A549 treated with ZK216348 at 1 μM for 4 hours (cell line): ENCODE measurements at places on chromosomes 13 and 19. TPM values are rescaled to one million over a fixed set of nuclear protein-coding genes. Genes with fewer than 3 reads are reported as not detected.

UBL3 gene
- 5.3 to 9.4 TPM (median 7.5 TPM) in 5 replicates for total RNA-seq

FCER2 gene
- not detected in 5 replicates for total RNA-seq

KLK13 gene
- total RNA-seq = 0.31 to 0.38 TPM in 2 of 5 replicates, not detected in the others

CDC42EP5 gene
- total RNA-seq = 0.18 to 0.31 TPM in 2 of 5 replicates, not detected in the others

ANGPTL8 gene
- not detected in 5 replicates for total RNA-seq

MBD3L3 gene
- total RNA-seq = not detected in 5 replicates

CYP4F2 gene
- total RNA-seq = 0.10 TPM in 1 of 5 replicates, not detected in the others

PHF11 gene
- total RNA-seq = 5.5 to 8.0 TPM (median 7.6 TPM) in 5 replicates

TMEM238 gene
- total RNA-seq = 2.3 to 14.6 TPM (median 11.3 TPM) in 5 replicates

NLRP13 gene
- not detected in 5 replicates for total RNA-seq

THSD1 gene
- total RNA-seq = 7.3 to 8.2 TPM (median 7.6 TPM) in 5 replicates

JAK3 gene
- 0.27 to 0.43 TPM (median 0.32 TPM) in 5 replicates for total RNA-seq

ZNF534 gene
- not detected in 5 replicates for total RNA-seq
